Epithelial cell of alveolus of lung (primary cell): ENCODE measurements at places on chromosomes 7 and 10. TPM values are rescaled to one million over a fixed set of nuclear protein-coding genes. Genes with fewer than 3 reads are reported as not detected.

CUTC gene
- 14.2 and 21.4 TPM in 2 replicates for total RNA-seq

PSD gene
- total RNA-seq: 6.8 and 12.2 TPM in 2 replicates

ANKRD7 gene
- 0.08 and 0.91 TPM in 2 replicates for total RNA-seq

GRM3 gene
- not detected in 2 replicates for total RNA-seq

TFEC gene
- total RNA-seq: 0.13 TPM in 1 of 2 replicates, not detected in the other

TMEM176B gene
- 14.3 TPM in 1 of 2 replicates, not detected in the other for total RNA-seq

ASIC3 gene
- total RNA-seq: 0.13 and 0.96 TPM in 2 replicates

FEZF1 gene
- not detected in 2 replicates for total RNA-seq

DDX56 gene
- total RNA-seq: 45.0 and 79.8 TPM in 2 replicates

TMEM273 gene
- total RNA-seq: not detected in 2 replicates

ANXA8L1 gene
- total RNA-seq: 0.56 and 5.7 TPM in 2 replicates

PGAM2 gene
- total RNA-seq: 1.3 TPM in 1 of 2 replicates, not detected in the other

UTF1 gene
- not detected in 2 replicates for total RNA-seq

CCZ1 gene
- 35.0 and 72.9 TPM in 2 replicates for total RNA-seq

MSMB gene
- total RNA-seq: not detected in 2 replicates

ZNF438 gene
- 3.6 and 4.9 TPM in 2 replicates for total RNA-seq

HNRNPH3 gene
- total RNA-seq: 12.4 and 22.1 TPM in 2 replicates

TBL2 gene
- 65.8 and 76.7 TPM in 2 replicates for total RNA-seq

CALHM1 gene
- total RNA-seq: not detected in 2 replicates

CFAP70 gene
- total RNA-seq: 0.13 and 0.64 TPM in 2 replicates

TRIM56 gene
- total RNA-seq: 9.2 and 20.6 TPM in 2 replicates

LOXL4 gene
- 6.9 and 56.1 TPM in 2 replicates for total RNA-seq

WNT16 gene
- total RNA-seq: 0.32 TPM in 1 of 2 replicates, not detected in the other

HHEX gene
- total RNA-seq: 11.0 and 19.4 TPM in 2 replicates
